ENCODE measurements at places on chromosomes 6 and 20.

GRCh38 chr20:17619351-17620093 lies 49.6 kb downstream of the DSTN start:
- DNase-seq: no peak

DNA sequence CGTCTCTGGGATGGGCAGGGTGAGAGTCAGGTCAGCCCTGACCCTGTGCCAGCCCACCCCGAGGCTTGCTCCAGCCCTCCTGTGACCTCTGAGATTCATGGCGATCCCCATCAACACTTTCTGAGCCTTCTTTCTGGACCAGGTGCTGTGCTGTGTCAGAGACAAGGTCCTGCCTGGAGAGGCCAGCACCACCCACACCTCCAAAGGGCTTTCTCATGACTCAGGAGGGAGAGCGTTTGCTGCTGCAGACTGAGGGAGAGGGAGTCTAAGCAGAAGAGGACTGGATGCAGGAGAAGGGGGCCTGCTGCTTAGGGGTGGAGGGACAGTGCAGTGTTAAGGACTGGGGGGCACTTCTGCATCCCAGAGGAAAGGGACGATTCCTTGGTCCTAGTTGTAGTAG lies 193.5 kb downstream of the LRFN2 start:
- no peak for DNase-seq

DNA sequence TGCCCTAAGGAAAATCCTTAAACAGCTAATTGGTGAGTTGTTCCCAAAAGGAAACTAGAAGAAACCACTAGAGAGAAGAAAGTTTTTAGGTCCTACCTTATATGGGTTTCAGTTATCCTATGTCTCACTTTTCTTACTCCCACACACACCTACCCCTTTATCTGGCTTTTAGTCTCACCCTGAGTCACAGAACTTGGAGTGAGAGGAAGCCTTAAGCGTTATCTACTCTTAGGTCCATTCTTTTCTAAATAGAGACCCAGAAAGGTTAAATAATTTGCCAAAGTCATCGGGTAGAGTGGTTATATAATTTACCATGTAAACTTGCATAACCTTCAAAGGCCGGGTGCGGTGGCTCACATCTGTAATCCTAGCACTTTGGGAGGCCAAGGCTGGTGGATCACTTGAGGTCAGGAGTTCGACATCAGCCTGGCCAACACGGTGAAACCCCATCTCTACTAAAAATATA lies 4.3 kb upstream of the RPP21 start:
- DNase-seq: no peak

GRCh38 chr6:25377664-25378063 lies 98.5 kb downstream of the CARMIL1 start:
- no peak for DNase-seq

DNA sequence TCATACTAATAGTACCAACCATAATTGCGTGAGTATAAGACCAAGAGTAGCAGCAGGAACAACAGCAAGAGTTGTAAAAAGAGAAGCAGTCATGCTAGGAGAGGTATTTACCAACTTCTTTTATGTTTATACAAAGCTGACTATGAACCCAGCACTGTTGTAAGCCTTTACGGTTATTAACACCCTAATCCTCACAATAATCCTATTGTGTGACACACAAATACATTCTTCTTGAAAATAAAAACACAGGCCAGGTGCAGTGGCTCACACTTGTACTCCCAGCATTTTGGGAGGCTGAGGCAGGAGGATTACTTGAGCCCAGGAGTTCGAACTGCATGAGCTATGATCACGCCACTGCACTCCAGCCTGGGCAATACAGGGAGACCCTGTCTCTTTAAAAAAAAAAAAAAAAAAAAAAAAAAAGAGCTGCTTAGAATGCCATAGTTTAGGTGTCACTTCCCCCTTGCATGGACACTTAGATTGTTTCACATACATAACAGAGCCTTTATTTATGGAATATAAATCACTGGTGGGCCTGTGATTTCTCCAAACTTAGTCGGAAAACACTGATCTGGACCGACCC lies 20.2 kb downstream of the HCK start:
- no peak for DNase-seq

DNA sequence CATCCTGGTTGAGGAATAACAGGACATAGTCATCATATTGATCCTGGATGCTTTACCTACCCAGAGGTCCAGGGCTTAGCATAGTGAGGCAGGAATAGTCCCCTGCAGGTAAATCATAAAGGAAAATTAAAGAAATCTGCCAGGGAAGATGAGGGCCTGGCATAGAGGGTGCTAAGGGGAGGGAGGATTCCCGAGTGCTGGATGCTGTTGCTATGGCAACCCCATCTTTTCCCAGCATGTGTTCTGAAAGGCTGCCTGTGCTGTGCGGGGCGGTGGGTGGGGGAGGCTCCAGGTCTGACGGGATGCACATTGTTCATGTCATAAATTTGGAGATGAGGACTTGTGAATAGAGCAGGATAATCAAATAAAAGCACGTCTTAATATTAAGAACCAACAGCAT lies 212.6 kb upstream of the PCSK2 start:
- DNase-seq: no peak

GRCh38 chr20:1397710-1398109 lies 4.9 kb upstream of the FKBP1A start:
- DNase-seq: no peak

DNA sequence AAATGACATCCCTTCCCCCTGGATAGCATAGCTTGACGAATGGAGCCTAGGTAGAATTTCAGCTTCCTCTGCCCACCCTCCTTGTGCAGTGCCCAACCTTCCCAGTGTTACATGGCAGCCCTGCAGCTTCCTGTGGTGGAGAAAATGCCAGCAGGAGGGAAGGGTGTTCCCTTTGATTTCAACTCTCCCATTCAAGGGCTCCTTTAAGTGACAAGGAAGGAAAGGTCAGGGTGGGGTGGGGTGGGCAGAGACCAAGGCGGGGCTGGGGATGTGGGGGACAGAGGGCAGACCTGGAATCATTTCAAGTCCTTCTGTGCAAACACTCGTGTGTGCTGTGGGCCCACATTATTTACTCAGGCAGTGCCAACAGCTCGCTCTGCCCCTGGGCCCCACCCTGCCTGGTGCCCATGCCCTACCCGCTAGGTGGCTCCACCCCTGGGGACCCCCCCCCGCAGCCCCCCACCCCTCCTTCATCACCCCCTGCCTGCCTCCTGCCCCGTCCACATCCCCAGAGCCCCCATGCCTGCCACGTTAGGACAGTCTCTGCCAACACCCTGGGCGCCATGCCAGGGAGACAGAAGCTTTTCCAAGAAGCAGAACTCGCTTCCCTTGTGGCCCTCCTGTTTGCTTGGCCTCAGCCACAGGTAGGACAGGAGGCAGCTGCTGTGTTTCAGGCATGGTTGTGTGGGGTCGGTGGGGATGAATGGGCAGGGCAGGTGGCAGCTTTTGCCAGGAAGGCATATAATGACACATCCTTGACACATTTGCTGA lies 9.4 kb downstream of the SPDEF start:
- peak; percentile 14 for DNase-seq

DNA sequence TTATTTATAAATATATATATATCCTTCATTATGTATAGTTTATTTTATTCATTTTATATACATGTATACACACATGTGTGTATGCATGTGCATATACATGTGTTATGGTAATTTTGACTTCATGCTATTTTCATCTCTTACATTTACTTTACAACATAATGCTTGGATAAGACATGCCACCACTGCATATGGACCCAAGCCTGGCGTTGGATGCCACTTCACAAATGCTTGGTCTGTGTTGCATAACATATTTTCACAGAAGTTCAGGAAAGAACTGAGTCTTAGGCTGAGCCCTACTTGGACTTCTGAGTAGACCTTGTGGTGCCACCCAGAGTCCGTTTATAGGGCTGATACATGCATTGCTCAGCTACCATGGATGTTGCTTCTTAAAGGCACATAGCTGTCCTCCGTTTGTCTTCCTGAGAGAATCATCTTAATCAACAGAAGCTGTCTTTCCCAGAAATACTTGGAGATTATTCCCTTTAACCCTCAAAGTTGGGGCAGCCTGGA lies 337.8 kb downstream of the BTBD3 start:
- DNase-seq: no peak

DNA sequence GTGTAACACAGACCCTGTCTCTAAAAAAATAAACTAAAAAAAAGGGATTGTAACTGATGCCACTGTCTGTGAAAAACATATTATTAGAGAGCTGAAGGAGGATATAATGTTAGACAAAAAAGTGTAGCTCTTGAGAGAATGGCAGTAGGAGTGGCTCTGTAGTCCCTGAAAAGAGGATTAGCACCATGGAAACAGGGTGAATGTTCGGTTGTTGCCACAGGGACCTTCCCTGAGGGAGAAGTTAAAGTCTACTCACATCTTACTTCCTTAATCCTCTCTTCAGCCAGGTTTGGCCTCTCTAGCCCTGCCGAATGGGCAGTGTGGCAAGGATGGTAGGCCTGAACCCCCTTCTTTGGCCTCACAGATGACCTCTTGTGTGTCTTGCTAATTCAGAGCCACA lies 12.1 kb downstream of the SCAND1 start:
- no peak for DNase-seq

DNA sequence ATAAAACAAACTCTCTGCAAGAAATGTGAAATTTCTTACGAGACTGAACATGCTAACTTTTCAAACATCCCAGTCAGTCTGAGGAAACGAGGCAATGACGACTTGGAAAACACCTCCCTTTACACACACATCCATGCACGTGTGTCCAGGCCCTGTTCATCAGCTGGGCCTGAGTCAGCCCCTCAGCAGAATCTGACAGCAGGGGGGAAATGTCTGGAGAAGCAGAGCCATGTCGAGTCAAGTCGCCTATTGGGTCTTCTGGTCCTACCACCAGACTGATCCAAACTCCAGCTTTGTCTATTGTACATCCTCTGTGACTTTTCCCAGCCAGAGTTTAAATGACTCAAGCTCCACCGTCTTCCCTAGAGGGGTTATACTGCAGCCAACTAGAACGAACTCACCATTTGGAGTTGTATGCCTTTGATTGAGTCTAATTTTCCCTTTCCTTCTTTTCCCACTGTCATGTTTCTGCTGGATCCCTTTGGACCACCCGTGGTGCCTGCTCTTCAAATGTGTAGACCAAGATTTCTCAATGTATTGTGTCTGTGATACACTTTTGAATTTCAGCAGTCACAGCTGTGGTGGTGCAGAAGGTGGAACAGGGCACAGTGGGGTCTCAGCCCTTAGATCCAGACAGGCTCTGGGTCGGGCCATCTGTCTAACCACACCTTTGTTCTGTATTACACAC lies 254.0 kb downstream of the CDC5L start:
- no peak for DNase-seq

GRCh38 chr20:34817072-34817471 lies 8.4 kb downstream of the NCOA6 start:
- DNase-seq: no peak

DNA sequence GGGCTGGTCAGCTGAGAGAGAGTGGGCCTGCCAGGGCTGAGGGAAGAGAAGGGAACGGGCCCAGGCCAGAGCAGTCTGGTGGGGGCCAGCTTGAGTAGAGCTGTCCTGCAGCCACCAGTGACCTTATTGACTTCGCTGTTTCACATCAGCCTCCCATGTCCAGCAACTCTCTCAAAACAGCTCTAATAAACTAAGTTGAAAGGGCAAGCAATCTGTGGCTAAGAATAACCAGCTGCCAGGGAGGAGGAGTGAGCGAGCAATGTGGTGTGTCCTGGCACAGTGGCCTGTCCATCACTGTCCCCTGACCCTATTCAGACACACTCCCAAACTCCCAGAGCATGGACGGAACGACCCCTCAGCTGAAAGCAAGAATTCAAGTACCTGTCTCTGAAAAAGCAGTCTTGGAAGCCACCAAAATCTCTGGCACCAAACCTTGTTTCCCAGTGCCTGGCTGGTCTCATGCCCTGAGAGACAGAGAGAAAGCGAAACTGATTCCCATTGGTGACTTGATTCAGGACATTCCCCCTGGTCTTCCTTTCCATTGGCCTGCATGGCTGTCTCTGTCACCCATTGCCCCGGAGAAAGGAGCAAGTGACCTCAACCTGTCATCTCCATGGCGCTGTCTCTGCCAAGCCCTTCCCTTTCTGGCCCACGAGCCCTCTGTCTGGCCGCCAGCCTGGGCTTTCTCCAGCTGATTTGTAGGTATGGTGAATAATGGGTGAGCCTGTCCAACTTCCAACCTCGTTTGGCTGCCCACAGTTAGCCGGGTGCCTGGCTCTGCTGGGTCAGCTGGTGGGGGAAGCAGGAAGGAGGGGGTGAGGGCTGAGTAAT lies at the start of gene DDO:
Gene DDO, minus strand, starts transcription at position 490 of the 831 bp plus-strand sequence. CDS start 2,113 bp downstream, outside the sequence.
- peak; percentile 51 for DNase-seq

GRCh38 chr6:163707387-163708355 lies 293.2 kb downstream of the QKI start:
- DNase-seq: no peak

DNA sequence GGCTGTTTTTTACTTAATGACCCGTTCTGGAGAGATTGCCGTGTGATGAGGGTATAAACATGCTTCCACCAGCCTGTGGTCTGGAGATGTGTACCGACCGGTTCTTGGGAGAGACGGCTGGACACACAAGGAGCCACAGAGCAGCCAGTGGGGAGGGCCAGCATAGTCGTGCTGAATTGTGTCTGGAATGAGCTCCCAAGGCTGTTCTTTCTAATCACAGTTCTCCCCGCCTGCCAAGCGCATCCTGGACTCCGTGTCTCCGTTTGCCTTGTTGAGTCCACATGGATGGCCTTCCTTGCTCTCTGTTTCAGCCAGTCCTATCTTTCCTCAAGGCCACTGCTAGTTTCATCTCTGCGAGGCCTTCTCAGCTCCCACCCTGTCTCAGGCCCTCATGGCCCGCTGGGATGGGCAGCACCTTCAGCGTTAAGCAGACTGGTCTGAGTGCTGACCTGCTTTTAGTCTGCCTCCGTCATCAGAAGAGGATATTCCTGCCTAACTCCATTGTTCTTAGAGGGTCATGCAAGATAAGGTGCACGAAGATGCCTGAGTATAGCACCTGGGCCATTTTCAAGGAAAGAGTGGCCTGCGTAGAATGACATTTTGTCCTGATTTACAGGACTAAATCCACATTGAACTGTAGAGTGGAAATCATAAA lies 20.6 kb downstream of the MANBAL start:
- DNase-seq: no peak

DNA sequence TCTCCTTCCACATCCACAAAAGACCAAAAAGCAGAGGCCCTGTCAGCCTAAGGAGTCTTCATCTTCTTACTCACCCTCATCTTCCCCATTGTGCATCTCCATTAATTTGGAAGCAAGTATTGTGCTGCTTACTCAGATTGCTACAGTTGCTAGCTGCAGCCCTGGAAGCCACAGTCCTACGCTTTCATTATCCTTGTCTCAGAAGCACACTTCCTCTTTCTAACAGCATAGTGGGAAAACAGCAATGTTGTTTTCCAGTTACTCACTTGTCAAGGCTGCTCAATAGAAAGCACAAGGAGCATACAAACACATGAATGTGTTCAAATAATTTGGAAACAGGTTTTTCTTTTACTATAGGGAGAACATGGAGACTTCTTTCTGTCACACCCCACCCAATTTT lies 76.6 kb upstream of the RBM24 start:
- DNase-seq: no peak

DNA sequence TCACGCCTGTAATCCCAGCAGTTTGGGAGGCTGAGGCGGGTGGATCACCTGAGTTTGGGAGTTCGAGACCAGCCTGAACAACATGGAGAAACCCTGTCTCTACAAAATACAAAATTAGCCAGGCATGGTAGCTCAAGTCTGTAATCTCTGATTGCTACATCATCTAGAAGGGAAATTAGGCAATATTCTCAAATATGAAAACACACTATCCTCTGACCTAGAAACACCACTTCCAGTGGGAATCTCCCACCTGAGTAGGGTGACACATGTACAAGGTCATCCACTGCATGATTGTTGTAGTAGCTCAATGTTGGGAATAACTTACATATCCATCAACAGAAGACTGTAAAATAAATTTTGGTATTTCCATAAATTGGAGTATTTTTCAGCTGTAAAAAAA lies 19.1 kb upstream of the SIRPD start:
- peak; percentile 0 for DNase-seq

Measured in fibroblast of gingiva (primary cell).